ENCODE measurements at places on chromosomes 4 and X.
A peak's percentile ranks its signal among the peaks of the same experiment; 100 is the strongest.

DNA sequence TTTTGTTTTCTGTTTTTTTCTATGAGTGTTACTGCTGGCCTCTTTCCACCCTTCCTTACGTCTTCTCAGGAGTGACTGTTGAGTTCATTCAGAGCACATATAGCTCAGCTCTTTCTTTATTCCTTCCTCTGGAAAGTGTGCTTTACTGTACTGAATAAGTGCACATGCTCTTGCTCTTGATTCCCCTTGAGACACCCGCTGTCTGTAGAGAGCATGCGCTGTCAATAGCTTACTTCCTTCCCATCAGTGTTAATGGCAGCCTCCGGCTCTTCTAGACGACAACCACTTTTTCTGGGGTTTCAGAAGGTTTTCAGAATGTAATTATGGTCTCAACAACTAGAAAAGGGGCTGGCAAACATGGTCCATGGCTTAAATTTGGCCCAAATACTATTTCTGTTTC, 504.9 kb downstream of the C4orf33 start:
- DNase-seq, result no peak

DNA sequence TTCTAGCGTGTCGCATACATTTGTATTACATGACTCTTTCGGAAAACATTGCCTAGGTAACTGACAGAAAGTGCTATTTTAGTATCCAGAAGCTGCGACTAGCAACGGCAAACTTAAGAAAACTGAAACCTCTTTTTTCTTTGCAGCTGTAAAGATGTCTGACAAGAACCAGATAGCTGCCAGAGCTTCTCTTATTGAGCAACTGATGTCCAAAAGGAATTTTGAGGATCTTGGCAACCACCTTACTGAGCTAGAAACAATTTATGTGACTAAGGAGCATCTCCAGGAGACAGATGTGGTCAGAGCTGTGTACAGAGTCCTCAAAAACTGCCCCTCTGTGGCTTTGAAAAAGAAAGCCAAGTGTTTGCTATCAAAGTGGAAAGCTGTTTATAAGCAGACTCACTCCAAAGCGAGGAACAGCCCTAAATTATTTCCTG, 9.4 kb downstream of the TCEANC start:
- no peak for DNase-seq

DNA sequence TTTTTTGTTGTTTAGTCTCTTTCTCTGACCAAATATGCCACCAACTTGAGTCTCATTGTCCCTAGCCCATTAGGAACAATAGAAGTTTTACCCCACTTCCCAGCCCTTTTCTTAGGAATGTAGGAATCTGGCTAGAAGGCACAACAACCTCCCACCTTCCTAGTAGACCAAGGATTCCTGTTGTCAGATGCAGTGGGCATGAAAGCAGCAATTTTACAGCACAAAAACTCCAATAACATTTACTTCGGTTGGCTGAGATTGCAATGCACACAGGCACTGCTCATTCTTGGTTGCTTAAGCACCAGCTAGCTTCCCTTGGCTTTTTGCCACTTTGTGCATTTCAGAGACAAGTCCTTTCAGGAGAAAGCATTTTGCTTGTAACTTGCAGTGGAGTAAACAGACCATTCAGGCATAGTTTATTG, 312.8 kb downstream of the TENM3 start:
- DNase-seq, result peak; percentile 27

- no peak for DNase-seq
Measured at GRCh38 chr4:34732176-34732950, 1512.0 kb downstream of the ARAP2 start.

DNA sequence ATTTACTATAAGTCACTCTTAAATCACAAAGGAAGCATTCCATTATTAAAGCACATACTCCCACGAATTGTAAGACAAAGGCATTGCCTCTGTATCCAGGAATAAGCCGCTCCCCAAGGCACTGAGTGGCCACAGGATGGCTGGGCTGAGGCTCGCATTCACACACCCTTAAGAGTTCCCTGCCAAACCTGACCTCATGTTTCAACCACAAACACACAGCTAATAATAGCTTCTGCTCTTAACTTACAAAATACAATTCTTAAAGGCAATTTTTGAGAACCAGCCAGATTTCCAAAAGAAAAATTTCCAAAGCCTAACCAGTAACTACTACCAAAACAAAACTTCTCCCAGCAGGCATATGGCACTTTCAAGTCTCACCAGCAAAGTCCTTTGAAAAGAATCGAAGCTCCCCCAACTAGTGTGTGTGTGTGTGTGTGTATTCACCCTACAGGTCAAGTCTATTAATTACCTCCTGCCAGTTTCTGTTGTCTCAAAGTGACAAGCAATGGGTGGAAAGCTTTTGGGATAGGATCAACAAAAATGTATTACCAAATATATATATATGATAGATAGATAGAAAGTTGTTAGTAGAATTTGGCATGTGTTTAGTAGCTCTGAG, 36.0 kb downstream of the ARHGAP6 start:
- no peak for DNase-seq

DNA sequence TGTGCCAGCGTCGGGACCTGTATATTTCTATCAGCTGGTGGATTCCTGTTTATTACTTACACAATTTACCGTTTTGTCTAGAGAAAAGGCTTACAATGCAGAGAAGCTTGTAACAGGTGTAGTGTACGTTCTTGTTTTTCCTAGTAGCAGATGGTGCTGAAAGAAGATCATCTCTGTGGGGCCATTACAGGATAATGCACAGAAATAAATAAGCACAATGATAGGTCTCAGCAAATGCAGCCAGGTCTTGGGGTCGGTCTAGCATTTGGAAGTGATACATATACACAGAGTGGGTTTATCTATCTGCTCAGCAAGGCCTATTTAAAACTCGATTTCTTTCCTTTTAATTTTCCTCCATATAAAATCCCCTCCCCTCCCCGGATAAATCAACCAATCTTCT, 180.9 kb upstream of the LCORL start:
- DNase-seq, result peak; percentile 63

- DNase-seq, result peak; percentile 81
Measured at GRCh38 chr4:3829956-3830773, 64.0 kb downstream of the ADRA2C start.

- no peak for DNase-seq
Measured at GRCh38 chrX:31580726-31581125, 508.9 kb upstream of the FTHL17 start.

- no peak for DNase-seq
Measured at GRCh38 chr4:108794136-108794535, 31.3 kb upstream of the ETNPPL start.

- no peak for DNase-seq
Measured at GRCh38 chrX:39767446-39767845, 330.3 kb downstream of the BCOR start.

- DNase-seq, result no peak
Measured at GRCh38 chrX:23364416-23364815, 29.8 kb downstream of the PTCHD1 start.

- DNase-seq, result no peak
Measured at GRCh38 chr4:105068516-105068915, 78.2 kb upstream of the TET2 start.

DNA sequence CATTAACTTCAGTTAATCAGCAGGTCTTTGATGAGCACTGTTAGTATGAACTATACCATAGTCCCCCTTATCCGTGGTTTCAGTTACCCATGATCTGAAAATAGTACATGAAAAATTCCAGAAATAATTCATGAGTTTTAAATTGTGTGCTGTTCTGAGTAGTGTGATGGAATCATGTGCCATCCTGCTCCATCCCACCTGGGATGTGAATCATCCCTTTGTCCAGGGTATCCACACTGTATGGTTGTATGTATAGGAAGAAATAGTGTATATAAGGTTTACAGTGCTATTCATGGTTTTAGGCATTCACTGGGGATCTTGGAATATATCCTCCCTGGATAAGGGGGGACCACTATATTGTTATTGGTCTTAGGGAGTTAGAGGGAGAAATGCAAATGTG, 24.5 kb downstream of the ARHGAP10 start:
- no peak for DNase-seq

GRCh38 chr4:176850436-176850835, 57.7 kb upstream of the VEGFC start:
- DNase-seq, result no peak

GRCh38 chrX:111168314-111168713, 72.3 kb downstream of the PAK3 start:
- DNase-seq, result no peak

DNA sequence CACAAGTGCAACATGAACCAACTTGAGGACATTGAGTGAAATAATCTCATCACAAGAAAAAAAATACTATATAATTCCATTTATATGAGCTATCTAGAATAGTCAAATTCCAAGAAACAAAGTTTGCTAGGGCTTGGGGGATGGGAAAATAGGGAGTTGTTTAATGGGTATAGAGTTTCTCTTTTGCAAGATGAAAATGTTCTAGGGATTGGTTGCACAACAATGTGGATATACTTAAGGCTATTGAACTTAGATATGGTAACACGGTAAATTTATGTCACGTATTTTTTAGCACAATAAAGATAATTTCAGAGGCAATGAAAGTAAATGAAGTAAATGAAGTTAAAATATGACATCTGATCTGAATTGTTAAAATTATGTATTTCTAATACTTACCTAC, 7.9 kb downstream of the MFSD8 start:
- no peak for DNase-seq

DNA sequence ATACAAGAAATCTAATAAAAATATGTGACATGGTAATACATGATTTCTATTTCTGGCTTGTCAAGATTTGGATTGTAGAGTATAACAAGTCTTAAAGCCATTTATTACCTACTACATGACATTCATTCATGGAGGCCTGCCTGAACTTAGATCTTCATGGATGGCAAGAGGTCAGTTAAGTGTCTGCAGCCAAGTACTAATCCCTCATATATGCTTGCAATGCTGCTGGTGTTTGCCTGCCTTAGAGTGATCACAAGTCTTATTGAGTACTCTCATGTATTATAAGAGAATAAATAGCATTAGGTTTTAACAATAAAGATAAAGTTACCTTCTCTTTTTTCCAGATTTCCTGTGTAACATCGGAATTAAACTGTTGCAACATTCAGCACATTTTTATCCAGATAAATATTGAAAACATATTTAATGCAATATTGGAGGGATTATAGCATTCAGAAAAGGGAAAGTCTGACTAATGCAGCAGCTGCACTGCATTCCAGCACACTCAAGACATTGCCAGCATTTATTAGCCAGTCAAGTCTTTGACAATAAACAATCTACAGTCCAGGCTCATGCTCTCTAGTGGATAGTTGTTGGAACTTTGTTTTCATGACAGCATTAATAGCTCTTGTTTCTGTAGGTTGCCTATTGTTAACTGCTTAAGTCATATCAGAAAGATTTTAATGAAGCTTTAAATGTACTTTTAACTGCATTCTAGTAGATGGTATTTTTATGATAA, 737.1 kb downstream of the FAT4 start:
- DNase-seq, result no peak

DNA sequence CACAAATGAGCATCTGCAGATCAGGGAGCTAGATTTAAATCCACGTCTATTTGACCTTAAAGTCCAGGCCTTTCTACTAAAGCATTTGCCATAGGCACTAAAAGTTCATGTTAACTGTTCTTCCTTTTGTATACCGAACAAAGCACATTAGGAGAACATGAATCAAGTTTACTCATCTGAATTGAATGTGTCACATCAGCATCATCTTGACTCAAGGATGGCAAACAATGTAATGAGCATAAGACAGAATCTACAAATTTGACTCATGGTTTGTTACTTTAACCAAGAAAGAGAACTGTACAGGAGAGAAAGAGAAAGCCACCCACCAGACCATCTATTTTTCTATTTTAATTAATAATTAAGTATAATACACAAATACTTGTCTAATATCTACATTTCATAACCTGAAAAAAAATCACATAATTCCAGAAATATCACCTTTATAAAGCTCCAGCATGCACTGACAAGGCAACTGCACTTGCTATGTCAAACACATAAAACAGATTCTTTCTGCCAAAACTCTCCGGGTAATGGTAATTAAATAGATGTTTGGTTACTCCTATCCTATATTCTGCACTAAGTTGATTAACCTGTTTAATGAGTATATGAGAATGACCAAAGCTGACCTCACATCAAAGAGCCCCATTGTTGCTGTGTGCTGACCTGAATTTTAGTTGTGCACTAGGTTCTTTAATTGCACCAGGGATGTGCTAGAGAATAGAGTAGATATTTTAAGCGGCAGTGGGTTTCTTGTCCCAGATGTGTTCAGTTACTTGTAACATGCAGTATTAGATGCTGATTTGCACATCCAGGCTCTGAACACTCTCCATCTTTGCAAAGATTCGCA, 42.5 kb upstream of the LEF1 start:
- no peak for DNase-seq

DNA sequence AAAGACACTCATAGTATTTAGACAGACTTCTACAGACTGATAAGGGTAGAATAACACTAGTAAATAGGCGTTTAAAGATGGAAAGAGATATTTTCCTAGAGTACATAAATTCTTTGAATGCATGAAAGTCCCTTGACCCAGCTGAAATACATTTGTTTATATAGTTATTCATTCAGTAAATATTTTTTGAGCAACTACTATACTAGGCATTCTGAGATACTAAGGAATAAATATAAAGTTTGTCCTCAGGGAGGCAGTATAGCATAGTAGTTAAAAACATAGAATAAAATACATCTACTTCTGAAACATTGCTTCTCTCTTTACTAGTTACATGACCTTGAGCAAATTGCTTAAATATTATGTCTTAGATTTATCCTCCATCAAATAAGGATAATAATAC, 27.4 kb downstream of the HMGN5 start:
- peak; percentile 1 for DNase-seq

DNA sequence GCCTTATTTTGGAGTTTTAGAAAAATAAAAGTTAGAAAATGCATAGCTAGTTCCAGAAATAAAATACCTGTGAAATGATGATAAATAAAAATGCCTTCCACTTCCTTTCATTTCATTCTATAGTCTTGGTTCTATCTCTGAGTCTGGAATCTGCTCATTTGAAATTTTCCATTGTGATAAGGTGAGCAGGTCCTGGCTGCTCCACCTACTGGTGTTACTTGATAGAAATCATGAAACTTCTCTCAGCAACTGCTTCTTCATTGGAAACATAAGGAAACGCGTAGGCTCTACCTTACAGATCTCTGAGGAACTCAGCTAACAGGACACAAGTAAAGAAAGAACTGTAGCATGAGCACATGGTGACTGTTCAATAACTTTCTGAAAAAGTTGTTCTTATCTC, 141.8 kb downstream of the DCHS2 start:
- DNase-seq, result peak; percentile 37

DNA sequence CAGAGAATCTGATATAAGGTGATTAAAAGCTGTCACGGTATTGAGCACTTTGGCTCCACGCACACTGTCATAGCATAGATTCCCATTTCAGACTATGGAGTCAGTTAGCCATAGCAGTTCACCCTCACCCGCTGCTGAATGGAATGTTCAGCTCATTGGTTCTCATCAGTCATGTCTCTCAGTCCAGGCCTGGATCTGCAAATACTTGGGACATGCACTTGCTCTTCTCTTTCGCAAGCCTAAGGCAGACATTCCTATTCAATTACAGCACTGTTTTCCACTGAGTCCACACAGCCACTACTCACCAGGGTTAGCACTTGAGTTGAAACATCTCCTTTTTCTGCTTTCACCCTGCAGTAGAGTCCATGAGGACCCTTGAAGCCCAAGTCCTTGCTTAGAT, 30.6 kb upstream of the SCML1 start:
- no peak for DNase-seq

- no peak for DNase-seq
Measured at GRCh38 chrX:17964871-17965270, 103.8 kb upstream of the RAI2 start.
